NCI-H510A treated with DMSO at 0.1 percent for 48 hours (cell line): ENCODE measurements at places on chromosomes 7 and 10.

- no peak for DNase-seq
Observed at GRCh38 chr10:47049906-47050305, 138.7 kb downstream of the PTPN20 start.

DNA sequence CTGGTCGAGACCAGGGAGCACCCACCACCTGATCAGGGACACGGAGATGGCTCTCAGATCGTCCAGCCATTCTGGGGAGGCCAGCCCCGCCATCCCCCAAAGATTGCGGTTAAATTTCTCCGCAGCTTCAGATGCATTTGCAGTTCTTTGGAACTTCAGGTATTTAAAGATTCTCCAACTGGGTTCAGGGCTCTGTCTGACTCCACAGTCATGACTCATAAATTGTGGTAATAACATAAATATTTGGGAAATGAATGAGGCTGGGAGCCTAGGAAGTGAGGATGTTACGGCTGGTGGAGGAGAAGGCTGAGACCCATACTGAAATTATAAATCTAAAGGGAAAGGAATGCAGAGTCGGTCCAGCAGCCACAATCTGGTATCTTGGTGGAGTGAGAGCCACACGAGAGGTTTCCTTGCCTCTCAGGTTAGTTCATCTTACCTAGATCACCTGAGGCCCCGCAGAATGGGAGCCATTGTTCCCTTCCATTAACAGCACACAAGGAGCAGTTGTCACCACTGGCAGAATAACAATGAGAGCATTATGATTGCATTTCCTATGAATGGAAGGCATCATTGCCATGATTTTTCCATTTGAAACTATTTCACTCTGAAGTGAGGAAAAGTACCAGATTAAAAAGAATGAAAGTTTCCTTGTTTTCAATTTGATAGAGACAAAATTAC, 26.7 kb upstream of the DNAJB6 start:
- DNase-seq: no peak

DNA sequence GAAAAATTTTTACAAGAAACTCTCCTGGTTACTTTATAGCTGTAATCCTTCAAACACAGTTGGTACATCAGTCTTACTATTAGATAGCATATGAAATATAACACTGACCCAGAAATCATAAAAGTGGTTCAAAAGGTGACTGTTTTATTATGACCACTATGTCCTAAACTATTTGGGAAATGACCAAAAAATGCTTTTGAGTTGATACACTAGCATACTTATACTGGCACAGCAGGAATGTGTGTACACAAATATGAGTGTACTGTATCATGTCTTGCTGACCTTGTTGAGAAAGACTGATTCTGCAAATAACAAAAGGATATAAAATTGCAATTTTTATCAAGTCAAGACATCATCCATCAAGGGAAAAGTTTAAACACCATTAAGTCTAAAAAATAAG, 24.3 kb downstream of the CSTF2T start:
- DNase-seq: no peak

DNA sequence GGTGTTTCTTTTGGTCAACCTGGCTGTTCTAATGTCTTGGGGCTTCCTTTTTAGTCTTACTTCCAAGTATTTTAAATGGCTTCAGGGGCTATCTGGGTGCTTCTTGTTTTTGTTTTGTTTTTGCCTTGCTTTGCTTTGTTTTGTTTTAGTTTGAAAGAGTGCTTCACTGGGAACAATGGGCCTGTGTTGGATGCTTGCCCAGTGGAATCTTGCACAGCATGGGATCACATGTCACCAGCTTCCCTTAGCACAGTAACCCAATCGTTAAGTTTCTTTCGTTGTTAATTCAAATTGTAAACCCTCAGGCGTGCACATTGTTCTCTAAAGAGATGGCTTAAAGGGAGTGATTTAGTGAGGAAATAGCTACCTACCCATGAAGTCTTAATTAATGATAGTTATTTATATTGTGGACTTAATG, 8.9 kb downstream of the COL17A1 start:
- peak; percentile 79 for DNase-seq

DNA sequence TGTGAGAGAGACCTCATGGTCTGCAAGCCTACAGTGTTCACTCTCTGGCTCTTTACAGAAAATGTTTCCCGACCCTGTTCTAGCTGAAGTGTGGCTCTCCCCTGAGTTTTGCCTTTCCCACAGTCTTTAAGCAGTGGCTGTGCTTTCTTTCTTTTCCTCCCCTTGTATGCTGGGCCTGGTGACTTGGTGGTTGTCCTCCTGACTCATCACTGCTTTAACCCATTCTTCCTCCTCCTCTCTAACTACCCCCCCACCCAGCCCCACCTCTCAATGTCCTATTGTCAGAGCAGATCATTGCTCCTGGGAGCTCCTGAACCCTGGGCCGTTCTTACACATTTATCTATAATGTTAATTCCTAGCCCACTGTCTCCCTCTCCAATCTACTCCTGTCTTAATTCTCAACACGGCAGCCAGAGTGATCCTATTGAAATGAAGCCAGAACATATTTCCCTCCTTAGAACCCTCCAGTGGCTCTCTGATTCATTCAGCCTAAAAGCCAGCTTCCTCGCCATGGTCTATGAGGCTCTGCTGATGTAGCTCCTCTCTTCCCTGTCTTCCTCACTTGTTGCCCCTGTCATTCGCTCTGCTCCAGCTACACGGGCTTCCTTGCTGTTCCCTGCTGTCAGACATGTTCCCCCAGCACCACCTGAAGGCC, 55.0 kb downstream of the DENND11 start:
- no peak for DNase-seq

- DNase-seq: no peak
Observed at GRCh38 chr10:30834651-30835050, 197.0 kb downstream of the ZNF438 start.

DNA sequence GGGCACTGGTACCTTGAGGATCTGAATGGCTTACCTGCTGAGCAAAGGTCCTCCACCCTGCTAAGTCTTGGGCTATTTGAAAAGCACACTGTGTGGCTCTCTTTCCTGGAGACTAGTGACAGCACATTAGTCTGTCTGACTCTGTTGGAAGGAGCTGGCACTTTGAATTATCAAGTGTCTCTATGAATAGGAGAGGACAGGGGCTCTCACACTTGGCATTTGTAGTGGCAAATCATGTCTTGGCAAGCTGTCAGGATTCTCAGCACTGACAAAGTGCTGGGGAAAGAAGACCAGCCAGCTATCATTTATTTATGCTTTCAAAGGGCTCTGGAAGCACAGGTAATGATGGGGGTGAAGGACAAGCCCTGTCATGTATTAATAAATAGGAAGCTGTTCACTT, 62.8 kb downstream of the MTPN start:
- peak; percentile 9 for DNase-seq

- peak; percentile 47 for DNase-seq
Observed at GRCh38 chr10:122181041-122181732, 89.9 kb upstream of the BTBD16 start.

GRCh38 chr7:151013733-151014497, 10.4 kb downstream of the ATG9B start:
- DNase-seq: no peak

- no peak for DNase-seq
Observed at GRCh38 chr10:111677759-111678158, 505.8 kb downstream of the GPAM start.

- no peak for DNase-seq
Observed at GRCh38 chr7:65404020-65404419, 30.4 kb downstream of the ZNF92 start.

- no peak for DNase-seq
Observed at GRCh38 chr7:112749775-112750174, 40.4 kb downstream of the TMEM168 start.

DNA sequence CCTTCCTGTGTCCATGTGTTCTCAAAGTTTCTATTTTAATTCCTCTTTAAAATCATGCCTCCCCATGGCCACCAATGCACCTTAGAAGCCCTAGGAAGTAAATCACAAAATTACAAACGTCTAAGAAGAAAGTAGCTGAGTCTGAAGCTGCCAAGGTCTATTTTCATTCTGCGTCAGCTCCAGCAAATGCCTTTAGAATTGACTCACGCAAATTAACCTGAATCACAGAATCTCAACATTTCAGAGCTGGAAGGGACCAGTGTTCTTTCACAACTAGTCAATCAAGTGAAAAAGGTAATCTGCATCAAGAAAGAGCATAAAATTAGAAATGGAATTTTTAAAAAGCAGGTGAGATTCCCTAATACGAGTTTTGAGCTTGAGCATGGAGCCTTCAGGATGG, 1017.6 kb downstream of the SORCS3 start:
- DNase-seq: no peak

DNA sequence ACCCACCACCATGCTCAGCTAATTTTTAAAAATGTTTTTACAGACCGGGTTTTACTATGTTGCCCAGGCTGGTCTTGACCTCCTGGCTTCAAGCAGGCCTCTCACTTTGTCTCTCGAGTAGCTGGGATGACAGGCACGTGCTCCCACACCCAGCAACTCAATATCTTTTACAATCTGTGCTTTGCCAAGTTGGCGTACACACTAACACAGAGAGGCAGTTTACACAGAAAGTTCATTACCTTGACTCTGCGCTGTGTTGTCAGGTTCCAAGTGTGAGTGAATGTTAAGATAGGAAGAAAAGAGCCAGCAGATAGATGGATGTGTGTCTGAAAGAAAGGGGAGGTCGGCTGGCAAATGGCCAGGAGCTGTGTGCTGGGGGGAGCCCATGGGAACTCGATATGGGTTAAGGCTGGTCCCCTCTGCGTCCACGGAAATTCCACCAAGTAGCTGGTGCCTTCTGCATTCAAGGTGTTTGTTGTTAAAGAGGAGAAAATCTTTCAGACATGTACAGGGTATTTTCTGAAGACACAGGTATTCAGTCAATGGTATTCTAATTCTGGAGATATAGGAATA, 299.8 kb downstream of the CAMK1D start:
- DNase-seq: no peak

GRCh38 chr7:68476966-68477365, 1121.3 kb upstream of the AUTS2 start:
- no peak for DNase-seq

- no peak for DNase-seq
Observed at GRCh38 chr7:133121175-133121844, 39.4 kb upstream of the CHCHD3 start.

- DNase-seq: no peak
Observed at GRCh38 chr10:67976292-67977245, 92.1 kb downstream of the SIRT1 start.

- DNase-seq: no peak
Observed at GRCh38 chr10:61406736-61407135, 46.4 kb downstream of the TMEM26 start.

DNA sequence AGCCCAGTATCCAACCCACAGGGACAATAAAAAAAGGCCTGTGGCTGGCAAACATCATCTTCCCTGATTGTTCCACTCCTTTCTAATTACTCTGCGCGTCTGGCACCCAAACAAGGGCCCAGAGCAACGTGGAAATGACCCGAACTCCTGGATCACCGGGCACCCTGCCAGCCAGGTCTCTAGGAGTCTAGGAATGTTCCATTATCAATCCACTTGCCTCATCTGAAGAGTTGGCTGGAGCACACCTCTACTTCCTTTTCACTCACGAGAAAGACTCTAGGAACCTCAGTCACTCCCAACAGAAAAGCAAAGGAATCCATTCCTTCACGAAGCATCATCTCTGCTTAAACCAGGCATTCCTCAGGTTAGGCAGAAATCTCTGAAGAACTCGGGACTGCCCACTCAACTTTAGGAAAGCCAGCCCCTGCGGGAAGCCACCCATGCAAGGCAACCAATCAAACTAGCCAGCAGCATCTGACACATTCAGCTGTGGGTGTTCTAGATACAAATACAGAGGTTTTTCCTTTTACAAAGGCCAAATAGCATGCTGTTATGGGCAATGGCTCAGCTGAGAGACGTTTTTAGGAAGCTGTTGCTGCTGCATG, 37.7 kb downstream of the ATXN7L1 start:
- no peak for DNase-seq

- peak; percentile 62 for DNase-seq
Observed at GRCh38 chr7:101232141-101232850, 5.3 kb downstream of the CLDN15 start.

DNA sequence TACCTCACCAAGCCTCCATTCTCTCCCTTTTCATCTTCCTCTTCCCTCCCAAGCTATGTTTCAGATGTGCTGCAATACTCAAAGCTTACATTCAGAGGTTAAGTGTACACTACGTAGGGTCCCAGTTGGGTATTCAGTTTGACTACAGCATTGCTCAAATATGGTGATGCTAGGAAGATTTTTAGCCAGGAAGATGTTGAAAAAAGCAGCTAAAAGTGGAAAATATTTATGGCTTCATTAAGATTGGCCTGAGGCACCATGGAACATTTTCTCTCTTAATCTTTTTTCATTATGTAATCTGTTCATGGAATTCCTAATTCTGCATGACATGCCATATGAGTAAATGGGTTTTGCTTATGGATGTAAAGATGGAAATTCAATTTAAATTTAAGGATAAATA, 72.0 kb upstream of the ABCB5 start:
- no peak for DNase-seq

GRCh38 chr7:55122263-55122662, 103.4 kb downstream of the EGFR start:
- DNase-seq: no peak

DNA sequence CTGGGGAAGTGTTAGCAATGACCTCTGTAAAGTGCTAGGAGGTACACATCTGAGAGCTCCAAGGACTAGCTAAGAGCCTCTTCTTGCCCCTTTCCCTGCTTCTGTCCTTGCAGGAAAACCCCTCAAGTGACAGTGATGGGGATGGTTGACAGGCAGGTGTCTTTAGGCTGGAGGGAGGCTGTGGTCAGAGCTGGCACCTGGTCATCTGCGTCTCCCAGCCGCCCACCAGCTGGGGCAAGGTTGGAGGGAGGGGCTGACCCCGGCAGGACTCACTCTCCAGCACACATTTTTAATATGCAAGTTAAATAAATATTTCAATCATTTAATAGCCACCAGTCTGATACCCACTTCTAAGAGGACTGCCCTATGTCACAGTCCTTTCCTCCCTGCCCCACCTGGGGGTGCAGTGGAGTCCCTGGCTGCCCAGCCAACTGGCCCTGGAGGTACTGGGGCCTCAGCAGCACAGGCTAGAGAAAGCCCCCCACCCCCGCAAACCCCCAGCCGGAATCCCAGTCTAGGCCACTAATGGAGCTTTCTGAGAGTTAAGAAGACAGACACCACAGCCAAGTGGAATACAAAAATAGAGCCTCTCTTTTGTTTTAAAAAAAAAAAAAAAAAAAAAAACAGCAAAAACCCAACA, 6.3 kb downstream of the FGF8 start:
- no peak for DNase-seq

DNA sequence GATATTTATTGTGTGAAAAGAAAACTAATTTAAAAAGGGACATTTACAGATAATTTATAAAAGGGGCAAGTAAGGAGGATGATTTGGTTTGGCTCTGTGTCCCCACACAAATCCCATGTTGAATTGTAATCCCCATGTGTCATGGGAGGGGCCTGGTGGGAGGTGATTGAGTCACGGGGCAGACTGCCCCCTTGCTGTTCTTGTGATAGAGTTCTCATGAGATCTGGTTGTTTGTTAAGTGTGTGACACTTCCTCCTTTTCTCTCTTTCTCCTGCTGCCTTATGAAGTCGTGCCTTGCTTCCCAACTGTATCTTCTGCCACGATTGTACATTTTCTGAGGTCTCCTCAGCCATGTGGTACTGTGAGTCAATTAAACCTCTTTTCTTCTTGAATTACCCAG, 171.0 kb upstream of the SEMA3E start:
- DNase-seq: no peak

- DNase-seq: no peak
Observed at GRCh38 chr7:103803631-103804030, 185.8 kb downstream of the RELN start.
